PC-9 (cell line): ENCODE measurements at places on chromosomes 6 and 20.
A peak's percentile ranks its signal among the peaks of the same experiment; 100 is the strongest.

DNA sequence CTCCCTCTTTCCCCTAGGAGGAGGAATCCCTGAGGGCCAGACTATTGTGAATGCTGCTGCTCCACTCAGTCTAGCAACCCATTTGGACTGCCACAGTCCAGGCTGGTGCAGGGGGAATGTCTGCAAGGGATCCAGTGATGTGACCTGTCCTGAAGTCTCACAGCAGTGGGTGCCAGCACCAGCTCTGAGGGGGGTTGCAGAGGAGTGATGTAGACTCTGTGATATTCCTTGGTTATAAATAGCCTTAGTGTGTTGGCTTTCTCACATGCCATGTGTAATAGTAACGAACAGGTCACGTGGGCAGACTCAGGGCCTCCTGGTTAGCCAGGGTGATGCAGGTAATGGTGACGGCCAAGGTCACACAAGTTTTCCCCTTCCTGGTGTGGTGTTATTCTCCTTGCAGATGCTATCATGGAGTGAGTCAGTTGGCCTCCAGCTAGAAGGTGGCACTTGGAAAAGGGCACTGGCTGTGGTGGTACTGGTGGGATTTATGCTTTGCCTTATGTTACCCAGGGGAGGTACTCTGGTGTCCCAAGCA, 404.4 kb downstream of the UTRN start:
- DNase-seq = no peak

GRCh38 chr6:99276747-99277146, 72.7 kb downstream of the FAXC start:
- DNase-seq = peak; percentile 45

GRCh38 chr20:57680934-57681914, 28.6 kb downstream of the PMEPA1 start:
- peak; percentile 44 for DNase-seq

- DNase-seq = no peak
Observed at GRCh38 chr6:169692516-169692915, 9.3 kb downstream of the WDR27 start.

DNA sequence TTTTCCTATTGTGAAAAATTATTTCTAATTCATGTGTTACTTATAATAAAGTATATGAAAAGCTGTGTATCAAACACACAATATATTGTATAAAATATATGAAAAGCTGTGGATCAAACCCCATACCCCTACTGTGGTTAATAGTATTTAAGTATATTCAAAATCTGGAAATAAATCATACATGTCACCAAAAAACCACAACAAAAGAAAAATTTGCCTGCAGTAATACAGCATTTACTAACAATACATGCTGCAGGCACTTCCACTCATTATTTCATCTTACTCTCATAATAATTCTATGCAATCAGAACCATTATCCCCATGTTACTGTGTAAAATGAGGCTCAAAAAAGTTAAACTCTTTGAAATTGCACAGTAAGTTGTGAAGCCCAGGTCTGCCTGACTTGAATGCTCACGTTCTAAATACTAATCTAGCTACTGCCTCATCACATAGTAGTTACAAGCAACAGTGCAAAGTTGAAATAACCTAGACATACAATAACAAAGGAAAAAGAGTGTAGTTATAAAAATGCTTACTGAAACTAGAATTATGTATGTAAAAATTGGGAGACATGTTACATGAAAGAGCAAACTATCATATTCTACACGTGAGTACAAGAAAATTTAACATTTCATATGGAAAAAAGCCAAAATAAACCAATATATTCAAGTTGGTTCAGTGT, 61.7 kb downstream of the FAM217A start:
- no peak for DNase-seq

GRCh38 chr6:36336779-36337241, at the start of gene BNIP5:
Gene BNIP5 (minus strand): TSS chr6:36336888. CDS start chr6:36330690, 6,198 bp downstream.
- DNase-seq = no peak

DNA sequence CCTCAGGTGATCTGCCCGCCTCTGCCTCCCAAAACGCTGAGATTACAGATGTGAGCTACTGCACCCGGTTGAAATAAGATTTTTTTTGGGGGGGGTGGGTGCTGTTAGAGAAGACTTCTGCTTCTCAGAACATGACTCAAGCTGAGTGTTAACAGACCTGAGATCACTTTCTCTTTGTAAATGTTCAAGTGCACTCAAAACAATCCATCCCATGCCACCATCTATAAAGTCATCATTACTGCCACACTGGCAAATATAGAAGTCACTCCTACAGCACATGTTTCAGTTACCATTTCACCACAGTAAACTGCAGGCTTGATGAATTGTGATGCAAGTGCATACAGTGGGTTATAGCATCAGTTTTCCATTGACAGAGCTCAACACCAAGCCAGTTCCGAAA, 9.0 kb downstream of the VPS16 start:
- DNase-seq = no peak

DNA sequence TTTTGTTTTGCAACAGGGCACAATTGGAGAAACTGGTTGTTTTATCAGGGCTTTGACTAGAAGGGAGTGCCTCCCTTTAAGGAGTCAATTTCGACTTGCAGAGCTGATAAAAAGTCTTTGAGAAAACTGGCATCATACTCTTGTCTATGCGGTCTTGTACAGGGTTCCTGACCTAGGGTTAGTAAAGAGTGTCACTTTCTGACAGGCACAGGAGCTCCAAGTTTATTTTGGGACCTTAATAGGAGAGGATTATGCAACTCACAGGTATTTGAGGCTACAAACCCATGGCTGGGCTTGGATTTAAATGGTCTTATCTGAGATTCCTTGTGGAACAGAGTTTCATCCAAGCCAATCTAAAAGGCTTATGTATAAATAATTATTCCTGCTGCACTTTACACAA, 365.4 kb downstream of the HTR1B start:
- DNase-seq = no peak

GRCh38 chr20:42074944-42075343, 456.8 kb upstream of the CHD6 start:
- DNase-seq = no peak

DNA sequence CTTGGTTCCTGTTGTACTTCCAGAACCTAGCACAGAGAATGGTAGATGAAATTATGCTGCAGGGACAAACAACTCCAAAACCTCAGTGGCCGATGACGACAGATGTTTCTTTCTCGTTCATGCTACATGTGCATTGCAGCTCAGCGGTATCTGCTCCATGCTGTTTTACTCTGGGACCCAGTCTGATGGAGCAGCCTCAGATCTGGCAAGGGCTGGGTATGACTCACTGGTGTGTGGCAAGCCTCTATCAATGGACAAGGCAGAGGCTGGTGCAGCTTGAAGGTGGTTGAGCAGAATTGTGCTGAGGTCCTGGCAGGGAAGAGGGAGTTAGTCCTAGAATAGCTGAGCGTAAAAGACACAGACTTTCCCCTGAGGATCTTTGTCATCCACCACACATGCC, 10.3 kb upstream of the BLCAP start:
- peak; percentile 58 for DNase-seq

DNA sequence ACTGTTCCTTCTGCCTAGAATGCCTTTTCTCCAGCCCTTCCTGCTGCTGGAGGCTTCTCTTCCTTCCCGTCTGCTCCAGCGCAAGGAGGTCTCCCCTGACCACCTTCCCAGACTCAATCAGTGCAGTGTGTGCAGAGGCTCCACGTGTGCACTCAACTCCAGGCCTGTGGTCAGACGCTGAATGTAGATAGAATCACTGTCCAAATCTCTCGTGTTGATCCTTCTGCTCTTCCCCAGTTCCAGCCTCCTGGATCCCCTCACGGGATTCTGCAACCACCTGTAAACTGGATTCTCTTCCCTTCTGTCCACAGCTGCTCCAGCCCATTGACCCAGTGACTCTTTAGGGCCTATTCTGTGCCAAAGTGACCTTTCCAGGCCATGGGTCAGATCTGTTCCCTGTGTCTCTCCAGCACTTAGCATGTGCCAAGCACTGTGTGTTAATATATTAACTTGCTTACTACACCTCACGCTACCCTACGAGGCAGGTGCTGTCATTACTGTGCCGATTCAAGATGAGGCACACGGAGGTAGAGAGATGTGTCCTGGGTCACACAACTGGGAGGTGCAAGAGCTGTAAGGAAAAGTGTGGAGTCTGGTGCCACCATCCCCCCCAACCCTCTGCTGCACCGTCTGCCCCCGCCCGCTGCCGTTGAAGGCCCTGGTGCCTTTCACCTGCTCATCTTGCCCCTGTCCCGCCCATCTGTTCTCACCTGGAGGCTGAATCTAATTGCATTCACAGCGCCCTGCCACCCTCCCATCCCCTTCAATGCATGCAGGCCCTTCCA, 112.2 kb downstream of the SULF2 start:
- DNase-seq = no peak

GRCh38 chr6:41922154-41922553, 855 bp downstream of the BYSL start:
- DNase-seq = no peak

DNA sequence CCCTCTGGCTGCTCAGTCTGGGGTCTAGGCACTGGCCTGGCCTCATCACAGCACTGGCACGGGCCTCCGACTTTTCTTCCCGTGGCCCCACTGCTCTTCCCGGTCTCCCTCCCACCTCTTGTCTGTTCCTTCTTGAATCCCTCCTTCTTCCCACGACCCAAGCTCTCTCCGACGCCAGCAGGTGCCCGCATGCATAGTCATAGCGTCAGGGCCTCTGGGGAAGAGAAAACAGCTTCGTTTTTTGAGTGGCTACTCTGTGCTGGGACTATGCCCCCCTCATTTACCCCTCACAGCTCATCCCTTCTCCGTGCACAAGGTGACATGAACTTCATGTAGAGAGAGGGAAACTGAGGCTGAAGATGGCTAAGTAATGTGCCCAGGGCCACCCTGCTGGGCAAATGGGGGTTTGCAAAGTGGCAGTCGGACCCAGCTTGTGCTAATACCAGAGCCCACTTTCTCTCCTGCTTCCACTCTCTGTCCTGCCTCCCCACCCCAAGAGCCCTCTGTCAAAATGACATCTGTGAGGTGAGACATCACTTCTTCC, 59.2 kb downstream of the SYNJ2 start:
- no peak for DNase-seq

DNA sequence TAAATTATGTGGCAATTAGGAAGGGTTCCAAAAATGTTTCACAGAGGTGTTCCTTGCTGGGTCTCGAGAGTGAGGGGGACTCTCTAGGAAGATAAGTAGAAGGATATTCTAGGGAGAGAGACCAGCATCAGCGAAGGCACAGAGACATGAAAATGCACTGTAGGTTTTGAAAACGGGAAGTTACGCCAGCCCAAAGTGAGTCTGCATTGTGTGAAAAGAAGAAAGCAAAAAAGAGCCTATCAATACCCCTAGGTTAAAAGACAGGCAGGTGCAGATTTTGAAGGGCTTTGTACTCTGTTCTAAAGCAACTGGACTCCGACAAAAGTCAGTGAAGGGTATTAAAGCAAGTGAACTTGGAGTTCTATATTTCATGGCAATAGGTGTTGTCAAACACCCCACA, 25.7 kb upstream of the MRAP2 start:
- no peak for DNase-seq
